ENCODE measurements at places on chromosomes 16 and 17. TPM values are rescaled to one million over a fixed set of nuclear protein-coding genes. Genes with fewer than 3 reads are reported as not detected.

GRCh38 chr16:77967054-77967904 lies 55.1 kb upstream of the CLEC3A start:
- no peaks in the 10 kb centered on the region for H3K36me3 ChIP-seq
- H3K27ac ChIP-seq = no peak overlapping the region
- peaks cover 40% of the 10 kb centered on the region for H3K27me3 ChIP-seq
- no peak for DNase-seq
- no peak overlapping the region for H3K4me3 ChIP-seq
- peaks cover 2% of the 10 kb centered on the region for H3K4me1 ChIP-seq

Gene ZACN
- 0.36 TPM for total RNA-seq

GRCh38 chr17:76017481-76018339 lies 9.4 kb downstream of the EVPL start:
- H3K4me1 ChIP-seq = peaks cover 6% of the 10 kb centered on the region
- H3K36me3 ChIP-seq = no peaks in the 10 kb centered on the region
- no peak overlapping the region for H3K4me3 ChIP-seq
- H3K27ac ChIP-seq = no peak overlapping the region
- H3K27me3 ChIP-seq = peaks cover 7% of the 10 kb centered on the region

DNA sequence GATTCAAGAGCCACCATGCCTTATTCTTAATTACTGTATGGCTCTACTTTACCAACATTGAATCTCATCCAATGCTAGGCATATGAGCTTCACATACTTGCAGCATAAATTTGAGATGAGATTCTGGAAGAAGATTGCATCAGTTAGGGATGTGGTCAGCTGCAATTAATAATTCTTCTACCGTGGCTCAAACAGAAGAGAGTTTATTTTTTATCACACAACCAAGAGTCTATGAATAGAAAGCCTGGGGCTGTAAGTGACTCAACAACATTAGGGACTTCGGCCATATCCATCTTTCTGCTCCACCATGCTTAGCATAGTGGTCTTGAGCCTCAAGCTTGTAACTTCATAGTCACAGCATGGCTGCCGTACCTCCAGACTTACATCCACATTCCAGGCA lies 179.4 kb upstream of the IRX6 start:
- no peak overlapping the region for H3K4me3 ChIP-seq
- no peak overlapping the region for H3K27ac ChIP-seq
- H3K27me3 ChIP-seq = no peaks in the 10 kb centered on the region
- DNase-seq = no peak

Measured in progenitor cell of endocrine pancreas (in vitro differentiated cells).